ENCODE measurements at places on chromosomes 6 and 20. TPM values are rescaled to one million over a fixed set of nuclear protein-coding genes. Genes with fewer than 3 reads are reported as not detected.

FNDC11 gene
- total RNA-seq = 8.2 TPM

DNA sequence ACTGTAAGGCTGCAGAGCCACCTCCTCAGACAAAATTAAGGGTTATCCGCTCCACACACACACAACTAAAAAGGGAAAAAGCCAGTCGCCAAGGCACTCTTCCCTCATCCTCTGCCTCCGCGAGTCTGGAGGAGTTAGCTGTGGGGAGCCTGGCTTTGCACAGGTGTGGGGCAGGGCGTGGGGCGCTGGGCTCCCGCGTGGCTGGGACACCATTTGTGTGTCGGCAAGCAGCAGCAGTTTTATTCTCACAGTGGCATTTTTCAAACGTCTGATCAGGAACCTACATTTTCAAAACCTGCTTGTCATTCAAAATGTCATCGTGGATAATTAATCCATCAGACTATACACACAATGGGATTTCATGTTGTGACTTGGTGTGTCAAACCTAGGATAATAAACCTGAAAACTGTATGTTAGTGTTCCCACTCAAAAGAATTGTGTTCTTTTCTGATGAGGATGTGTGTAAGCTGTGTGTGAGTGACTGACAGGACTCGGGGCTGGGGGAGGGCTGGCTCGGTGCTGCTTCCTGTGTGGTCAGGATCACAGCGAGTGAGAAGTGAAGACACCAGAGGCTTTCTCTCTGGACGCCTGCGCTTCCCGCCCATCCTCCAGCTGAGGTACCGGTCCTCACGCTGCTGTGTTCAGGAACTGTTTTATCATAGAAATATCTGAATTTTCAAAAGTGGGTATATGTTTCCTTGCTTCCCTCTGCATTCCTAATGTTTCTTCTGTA is 83.1 kb downstream of the IRF4 start:
- no peak for DNase-seq

GRCh38 chr20:11270566-11270965 is 596.8 kb upstream of the JAG1 start:
- DNase-seq = no peak

DNA sequence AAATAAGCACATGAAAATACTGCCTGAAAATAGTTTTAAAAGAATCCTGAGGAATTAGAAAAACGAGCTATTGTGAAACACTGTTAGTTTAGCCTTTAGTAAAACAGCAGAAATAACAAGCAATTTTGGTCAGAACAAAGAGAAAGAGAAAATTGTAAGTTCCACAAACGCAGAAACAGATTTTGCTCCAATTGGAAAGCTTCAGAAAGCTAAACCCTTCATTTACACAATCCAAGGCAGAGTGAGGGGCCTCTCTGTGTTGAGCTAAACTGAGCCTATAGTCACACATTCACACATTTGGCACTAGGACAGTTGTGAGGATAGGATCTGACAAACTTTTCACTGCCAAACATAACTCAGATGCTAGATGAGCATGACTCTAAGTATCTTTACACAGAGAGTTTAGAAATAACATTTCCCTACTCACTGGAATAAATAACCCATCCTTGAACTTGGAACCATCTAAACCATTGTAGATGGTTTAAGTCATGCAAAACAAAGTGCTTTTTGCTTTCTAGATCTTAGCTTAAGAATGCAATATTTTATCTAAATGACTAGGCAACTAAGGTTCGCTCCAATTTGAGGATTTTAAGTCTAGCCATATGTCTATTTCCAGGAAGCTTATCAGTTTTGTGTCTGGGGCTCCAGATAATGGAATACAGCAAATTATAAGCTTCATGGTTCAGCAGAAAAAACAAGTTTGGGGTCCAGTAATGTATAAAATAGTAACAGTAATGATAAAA is 122.6 kb downstream of the SGK1 start:
- DNase-seq = no peak

ANKRD66 gene
- not detected for total RNA-seq

GRCh38 chr20:55678970-55679667 is 326.2 kb downstream of the CBLN4 start:
- no peak for DNase-seq

DNA sequence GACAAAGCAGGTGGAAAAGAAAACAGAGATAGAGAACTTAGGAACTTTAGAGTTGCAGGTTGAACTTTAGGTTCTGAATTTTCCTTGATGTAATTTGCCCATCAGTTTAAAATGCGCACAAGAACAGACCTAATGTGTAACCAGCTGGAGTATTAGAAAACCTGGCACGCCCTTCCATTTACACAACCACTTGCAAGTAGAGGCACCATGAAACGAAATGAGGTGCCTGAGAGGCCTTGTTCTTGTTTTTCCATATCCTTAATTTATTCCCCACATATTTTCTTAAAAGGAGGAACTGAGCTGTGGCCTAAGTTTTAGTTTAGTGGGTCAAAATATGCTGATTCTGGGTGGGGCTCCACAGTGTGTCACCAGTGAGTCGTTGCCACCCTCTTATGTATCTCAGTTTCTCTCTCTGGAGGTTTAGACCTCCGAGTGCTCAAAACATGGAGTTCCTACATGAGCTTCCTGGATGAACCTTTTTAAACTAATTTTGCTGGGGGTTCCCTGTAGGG is 17.2 kb upstream of the IL22RA2 start:
- no peak for DNase-seq

DNA sequence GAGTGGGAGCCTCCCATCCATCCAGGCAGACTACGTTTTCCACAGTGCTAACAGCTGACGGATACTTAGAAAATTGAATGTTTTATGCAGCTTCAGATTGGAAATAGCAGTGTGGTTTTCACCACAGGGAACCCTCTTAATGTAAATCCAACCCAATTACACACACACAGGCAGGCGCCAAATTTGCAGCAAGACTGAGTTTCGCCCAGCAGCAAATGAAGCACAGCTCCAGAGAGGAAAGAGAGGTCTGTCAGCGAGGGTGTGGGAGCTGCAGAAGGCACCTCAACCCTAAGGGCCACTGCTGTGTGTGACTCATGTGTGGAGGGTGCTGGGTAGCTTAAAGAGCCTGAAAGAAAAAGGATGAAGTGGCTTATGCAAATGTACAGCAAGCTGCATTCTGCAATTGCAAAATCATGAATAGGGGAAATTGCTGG is 365.7 kb downstream of the MAFB start:
- DNase-seq = no peak

TBX18 gene
- not detected for total RNA-seq

UFL1 gene
- 12.3 TPM for total RNA-seq

ATP6V1G2 gene
- 0.64 TPM for total RNA-seq

GRCh38 chr6:80338201-80338836 is 231.8 kb downstream of the BCKDHB start:
- peak; percentile 23 for DNase-seq
